ENCODE measurements at places on chromosomes 6 and 20.

DNA sequence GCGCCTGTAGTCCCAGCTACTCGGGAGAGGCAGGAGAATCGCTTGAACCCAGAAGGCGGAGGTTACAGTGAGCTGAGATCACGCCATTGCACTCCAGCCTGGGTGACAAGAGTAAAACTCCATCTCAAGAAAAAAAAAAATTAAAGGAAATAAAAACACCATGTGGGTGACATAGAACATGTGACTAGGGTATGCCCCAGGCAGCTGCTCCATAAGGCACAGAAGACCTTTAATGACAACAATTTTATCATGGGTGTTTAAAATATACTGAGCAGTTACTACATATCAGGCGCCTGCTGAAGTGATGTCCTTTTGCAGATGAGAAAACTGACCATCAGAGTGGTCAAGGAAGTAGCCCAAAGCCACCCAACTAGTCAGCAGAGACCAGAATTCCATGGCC, 8.0 kb downstream of the PEDS1 start:
- DNase-seq, result no peak

GRCh38 chr6:22906091-22906549, 336.8 kb downstream of the HDGFL1 start:
- peak; percentile 7 for DNase-seq

GRCh38 chr6:170152989-170153388, 137.9 kb downstream of the DLL1 start:
- no peak for DNase-seq

DNA sequence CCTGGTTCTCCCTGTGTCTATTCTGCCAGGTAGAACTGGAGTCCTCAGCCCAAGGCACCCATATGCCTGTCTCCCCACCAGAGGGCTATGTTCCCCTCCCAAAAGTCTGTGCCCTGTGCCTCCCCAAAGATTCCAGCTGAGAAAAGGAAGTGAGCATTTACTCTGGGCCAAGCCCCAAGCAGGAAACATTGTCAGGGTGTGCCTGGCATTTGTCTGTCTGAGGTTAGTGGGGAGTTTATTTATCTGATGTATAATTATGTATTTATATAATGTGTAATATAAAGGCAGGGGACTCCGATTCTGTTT, 5.6 kb downstream of the GDF5 start:
- no peak for DNase-seq

All from brain microvascular endothelial cell (primary cell).